Upper lobe of right lung (tissue), 1 donor: ENCODE measurements at places on chromosomes 5 and 9. TPM values are rescaled to one million over a fixed set of nuclear protein-coding genes. Genes with fewer than 3 reads are reported as not detected.

DNA sequence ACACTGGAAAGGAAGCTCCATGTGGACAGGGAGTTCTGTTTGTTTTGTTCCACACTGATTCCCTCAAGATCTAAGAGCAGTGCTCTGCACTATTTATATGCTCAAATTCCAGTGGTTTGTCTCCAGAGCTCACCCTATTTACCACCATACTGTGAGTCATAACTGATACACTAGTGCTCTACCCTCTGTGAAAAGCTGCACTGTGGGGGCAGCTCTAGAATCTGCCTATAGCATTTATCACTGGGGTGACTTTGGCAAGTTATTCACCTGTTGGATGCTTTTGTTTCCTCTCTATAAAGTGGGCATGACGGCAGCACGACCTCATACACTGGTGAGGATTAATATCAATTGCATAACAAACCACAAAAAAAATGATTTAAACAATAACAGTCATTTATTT is 307.8 kb downstream of the NR2F1-AS1 start:
- no peak overlapping the region for H3K4me3 ChIP-seq
- no peaks in the 10 kb centered on the region for H3K27me3 ChIP-seq
- no peak overlapping the region for H3K27ac ChIP-seq
- no peaks in the 10 kb centered on the region for H3K4me1 ChIP-seq

DNA sequence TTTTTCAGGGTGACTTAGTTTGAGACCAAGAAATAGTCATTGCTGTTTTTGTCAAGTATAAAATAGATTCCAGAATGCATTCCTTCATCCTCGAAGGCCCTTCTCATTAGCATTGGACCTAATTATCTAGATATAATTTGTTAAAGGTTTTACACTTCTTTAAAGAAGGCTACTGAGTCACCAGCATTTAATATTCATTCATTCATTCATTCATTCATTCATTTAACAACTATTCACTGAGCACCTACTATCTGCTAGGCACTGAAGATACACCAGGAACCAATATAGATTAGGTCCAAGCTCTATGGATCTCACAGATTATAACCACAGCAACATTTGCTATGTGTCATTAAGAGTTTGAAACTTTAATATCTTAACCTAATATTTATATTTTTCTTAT is 11.1 kb upstream of the REEP5 start:
- no peak for DNase-seq
- no peak overlapping the region for H3K4me3 ChIP-seq
- H3K27ac ChIP-seq = no peak overlapping the region
- no peaks in the 10 kb centered on the region for H3K27me3 ChIP-seq

- no peak for DNase-seq
- H3K4me3 ChIP-seq = no peak overlapping the region
- no peaks in the 10 kb centered on the region for H3K36me3 ChIP-seq
- H3K27me3 ChIP-seq = no peaks in the 10 kb centered on the region
Measured at GRCh38 chr9:75715360-75715759, 175.1 kb upstream of the PCSK5 start.

- H3K36me3 ChIP-seq = peaks cover 4% of the 10 kb centered on the region
- H3K27ac ChIP-seq = peak overlapping the region; percentile 97
- H3K4me3 ChIP-seq = peak overlapping the region; percentile 87
- no peak for DNase-seq
Measured at GRCh38 chr5:151081431-151082281, 822 bp upstream of the TNIP1 start.

The HSD17B3 gene
- 0.81 TPM for total RNA-seq

DNA sequence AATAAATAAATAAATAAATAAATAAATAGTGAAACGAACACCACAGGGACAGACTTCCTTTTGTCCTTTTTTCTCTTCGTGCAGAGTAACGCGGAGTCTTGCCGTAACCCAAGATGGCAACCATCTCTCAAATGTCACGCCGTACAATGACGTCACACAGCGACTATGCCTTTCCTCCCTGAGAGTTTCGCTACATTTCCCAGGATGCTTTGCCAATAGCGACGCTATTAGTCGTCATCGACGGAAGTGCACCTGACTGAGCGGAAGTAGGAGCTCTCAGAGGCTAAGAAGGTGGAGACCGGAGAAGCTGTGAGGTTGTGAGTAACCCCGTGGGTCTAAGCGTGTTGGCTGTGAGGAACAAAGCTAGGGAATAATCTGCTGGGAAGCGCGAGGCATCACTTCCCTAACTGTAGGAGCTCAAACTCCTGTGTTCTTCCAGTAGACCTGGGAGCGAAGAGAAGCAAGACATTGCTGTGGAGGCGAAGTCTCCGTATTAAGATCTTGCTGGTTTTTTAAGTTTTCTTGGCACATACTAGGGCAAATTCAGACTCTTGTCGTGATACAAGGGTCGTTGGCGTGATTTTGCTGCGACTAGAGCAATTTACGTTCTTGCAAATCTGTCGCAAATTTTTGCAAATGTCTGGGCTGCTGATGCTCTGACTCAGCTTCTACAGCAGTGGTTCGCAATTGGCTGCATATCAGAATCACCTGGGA is at the start of gene TTC1:
Gene TTC1, plus strand, starts transcription at position 263 of the 714 bp plus-strand sequence. CDS start 1,390 bp downstream, outside the sequence.
- H3K36me3 ChIP-seq = peaks cover 34% of the 10 kb centered on the region
- peak; percentile 90 for DNase-seq
- H3K27ac ChIP-seq = peak within 1 kb of the TSS; percentile 77
- peak within 1 kb of the TSS; percentile 64 for H3K4me3 ChIP-seq
- H3K4me1 ChIP-seq = peaks cover 18% of the 10 kb centered on the region

DNA sequence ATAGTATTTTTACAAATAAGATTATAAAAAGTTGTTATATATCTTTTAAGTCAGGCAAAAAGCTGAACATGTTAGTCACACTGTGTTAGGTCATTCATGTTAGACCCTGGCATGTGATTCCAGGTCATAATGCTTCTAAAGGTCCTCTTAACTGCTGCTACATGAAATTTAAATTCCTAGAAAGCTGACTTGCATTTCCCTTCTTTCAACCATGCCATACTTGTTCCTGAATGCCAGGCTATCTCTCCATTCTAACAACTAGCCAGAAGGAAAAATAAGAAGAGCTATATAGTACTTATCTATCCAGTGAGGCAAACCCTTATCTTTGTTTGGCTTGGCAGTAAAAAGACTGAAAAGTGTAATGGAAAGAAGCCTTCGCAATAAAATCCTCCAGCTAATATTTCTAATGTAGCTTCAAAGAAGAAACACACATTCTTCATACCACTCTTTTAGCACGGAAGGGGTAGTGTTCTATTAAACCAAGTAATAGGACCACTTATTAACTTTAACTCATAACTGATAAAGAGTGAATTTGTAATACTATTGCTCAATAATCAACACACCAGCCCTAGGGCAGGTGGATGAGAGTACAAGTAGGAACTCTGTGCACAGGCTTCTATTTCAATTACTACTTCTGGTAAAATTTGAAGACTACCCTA is 310.2 kb downstream of the PDE4D start:
- peaks cover 5% of the 10 kb centered on the region for H3K4me1 ChIP-seq
- no peak overlapping the region for H3K4me3 ChIP-seq
- no peaks in the 10 kb centered on the region for H3K36me3 ChIP-seq
- no peak overlapping the region for H3K27ac ChIP-seq
- DNase-seq = no peak
- no peaks in the 10 kb centered on the region for H3K27me3 ChIP-seq

GRCh38 chr5:107502676-107503060 is 168.1 kb downstream of the EFNA5 start:
- H3K27me3 ChIP-seq = peaks cover 5% of the 10 kb centered on the region
- H3K36me3 ChIP-seq = no peaks in the 10 kb centered on the region
- no peak for DNase-seq
- H3K4me3 ChIP-seq = no peak overlapping the region
- H3K27ac ChIP-seq = no peak overlapping the region

DNA sequence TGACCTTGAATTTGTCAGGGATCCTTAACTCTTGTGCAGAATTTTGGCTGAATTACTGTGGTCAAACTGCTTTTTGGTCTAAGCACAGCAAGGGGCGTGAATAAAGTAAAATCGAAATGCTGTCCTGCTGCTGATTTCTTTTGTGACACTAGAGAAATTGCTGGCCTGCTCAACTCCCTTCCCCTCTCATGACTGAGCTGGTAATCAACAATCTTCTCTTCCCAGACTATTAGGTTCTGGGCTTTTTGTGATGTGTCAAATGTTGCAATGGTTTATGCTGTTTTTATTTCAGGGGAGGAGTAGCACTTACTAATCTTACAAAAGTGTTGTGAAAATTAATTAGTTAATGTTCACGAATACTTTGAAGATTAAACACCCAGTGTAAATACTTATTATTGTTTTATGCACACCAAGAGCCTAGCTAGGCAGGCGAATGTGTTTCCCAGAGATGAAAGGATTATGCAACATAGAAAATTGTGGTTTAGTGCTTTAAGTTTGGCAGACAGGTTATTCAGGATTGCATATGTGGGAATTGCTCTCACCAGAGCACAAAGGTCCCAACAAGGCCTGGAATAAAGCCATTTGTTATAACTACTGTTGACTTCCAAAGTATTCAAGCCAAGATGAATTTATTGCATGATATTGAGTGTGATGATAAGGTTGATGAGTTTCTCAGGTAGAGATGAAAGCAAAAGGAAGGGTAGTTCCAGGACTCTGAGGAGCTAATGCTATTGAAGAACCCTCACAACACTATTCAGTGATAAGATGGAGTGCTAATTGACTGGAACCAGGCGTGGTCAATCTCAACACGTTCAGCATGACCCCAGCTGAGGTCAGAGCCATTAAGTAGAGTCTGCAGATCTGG is 280.7 kb upstream of the ZNF608 start:
- no peaks in the 10 kb centered on the region for H3K4me1 ChIP-seq
- no peak for DNase-seq
- no peak overlapping the region for H3K27ac ChIP-seq
- no peaks in the 10 kb centered on the region for H3K27me3 ChIP-seq
- no peak overlapping the region for H3K4me3 ChIP-seq

The C9orf153 gene
- 0.23 TPM for total RNA-seq

- H3K4me1 ChIP-seq = peaks cover 28% of the 10 kb centered on the region
- no peak for DNase-seq
- H3K27ac ChIP-seq = no peak overlapping the region
- H3K4me3 ChIP-seq = no peak overlapping the region
- H3K36me3 ChIP-seq = peaks cover 20% of the 10 kb centered on the region
Measured at GRCh38 chr9:120440791-120441190, 139.2 kb downstream of the CDK5RAP2 start.

The TRIO gene
- 148 TPM for total RNA-seq

DNA sequence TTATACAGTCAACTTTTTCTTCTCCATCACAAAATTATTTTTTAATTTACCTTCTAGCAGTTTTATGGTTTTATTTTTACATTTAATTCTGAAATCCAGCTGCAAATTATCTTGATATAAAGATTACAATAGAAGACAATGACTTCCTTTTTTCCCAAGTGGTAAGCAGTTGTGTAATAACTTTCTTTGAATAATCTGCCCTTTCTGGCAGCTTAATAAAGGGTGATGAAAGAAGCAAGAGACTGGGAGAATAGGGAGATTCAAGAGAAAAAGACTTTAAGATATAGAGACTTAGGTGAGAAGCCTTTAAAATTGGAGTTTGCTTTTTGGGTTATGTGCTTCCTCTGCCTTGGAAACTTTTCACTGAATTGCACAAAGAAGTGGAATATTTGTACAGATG is 100.4 kb upstream of the FREM1 start:
- H3K27me3 ChIP-seq = no peaks in the 10 kb centered on the region
- H3K27ac ChIP-seq = no peak overlapping the region
- H3K36me3 ChIP-seq = no peaks in the 10 kb centered on the region

DNA sequence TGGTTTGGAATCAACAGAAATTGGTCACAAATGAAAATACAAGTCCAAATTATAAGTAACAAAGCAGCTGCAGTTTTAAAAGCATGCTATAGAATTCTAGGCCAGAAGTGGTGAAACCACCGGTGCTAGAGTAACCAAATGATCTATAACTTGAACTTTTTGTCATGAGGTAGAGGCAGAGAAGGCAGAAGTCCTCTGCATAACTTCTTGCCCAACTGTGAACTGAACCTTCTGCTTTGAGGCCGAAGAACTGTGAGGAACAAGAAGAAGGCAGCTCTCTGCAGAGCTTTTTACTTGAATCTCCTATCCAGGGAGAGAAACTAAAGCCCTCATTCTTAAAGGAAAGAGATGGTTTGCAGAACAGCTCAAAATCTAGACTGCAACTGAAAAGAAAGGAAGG is 36.2 kb upstream of the TENT2 start:
- no peaks in the 10 kb centered on the region for H3K4me1 ChIP-seq
- no peak overlapping the region for H3K4me3 ChIP-seq
- DNase-seq = no peak
- H3K36me3 ChIP-seq = no peaks in the 10 kb centered on the region

The SGCD gene
- 7.5 TPM for total RNA-seq

GRCh38 chr5:30604648-30605262 is 588.7 kb upstream of the CDH6 start:
- H3K4me1 ChIP-seq = no peaks in the 10 kb centered on the region
- no peak overlapping the region for H3K27ac ChIP-seq
- H3K36me3 ChIP-seq = no peaks in the 10 kb centered on the region
- no peak for DNase-seq
- no peak overlapping the region for H3K4me3 ChIP-seq
- no peaks in the 10 kb centered on the region for H3K27me3 ChIP-seq
